Smooth muscle cell of the umbilical artery (primary cell): ENCODE measurements at places on chromosomes 3 and 15. TPM values are rescaled to one million over a fixed set of nuclear protein-coding genes. Genes with fewer than 3 reads are reported as not detected.

The CHRNA5 gene
- total RNA-seq: 0.59 and 1.4 TPM in 2 replicates

The MYO5A gene
- total RNA-seq: 30.6 and 110 TPM in 2 replicates

The WDR93 gene
- total RNA-seq: under 0.01 TPM in 1 of 2 replicates, not detected in the other

The PPARG gene
- 1.2 and 5.5 TPM in 2 replicates for total RNA-seq

The IL17RB gene
- not detected in 2 replicates for total RNA-seq

The ACVR2B gene
- 2.2 and 2.4 TPM in 2 replicates for total RNA-seq

The RETNLB gene
- not detected in 2 replicates for total RNA-seq

The VPS13C gene
- 73.3 and 78.4 TPM in 2 replicates for total RNA-seq

The BTLA gene
- 0.42 TPM in 1 of 2 replicates, not detected in the other for total RNA-seq

The CDHR4 gene
- total RNA-seq: not detected in 2 replicates

The MESP2 gene
- total RNA-seq: 0.09 and 0.30 TPM in 2 replicates

The STAC gene
- total RNA-seq: 0.30 and 0.88 TPM in 2 replicates

The TGM4 gene
- not detected in 2 replicates for total RNA-seq

The BFSP2 gene
- total RNA-seq: not detected in 2 replicates

The CYP11A1 gene
- under 0.01 TPM in 1 of 2 replicates, not detected in the other for total RNA-seq
